Activated CD4-positive, alpha-beta memory T cell treated with anti-CD3 and anti-CD28 coated beads, Interleukin-2, amount 10 ng/mL, durations not matched to agents 7 days and 5 days (primary cell): ENCODE measurements at places on chromosomes 1 and 21. TPM values are rescaled to one million over a fixed set of nuclear protein-coding genes. Genes with fewer than 3 reads are reported as not detected.

DNA sequence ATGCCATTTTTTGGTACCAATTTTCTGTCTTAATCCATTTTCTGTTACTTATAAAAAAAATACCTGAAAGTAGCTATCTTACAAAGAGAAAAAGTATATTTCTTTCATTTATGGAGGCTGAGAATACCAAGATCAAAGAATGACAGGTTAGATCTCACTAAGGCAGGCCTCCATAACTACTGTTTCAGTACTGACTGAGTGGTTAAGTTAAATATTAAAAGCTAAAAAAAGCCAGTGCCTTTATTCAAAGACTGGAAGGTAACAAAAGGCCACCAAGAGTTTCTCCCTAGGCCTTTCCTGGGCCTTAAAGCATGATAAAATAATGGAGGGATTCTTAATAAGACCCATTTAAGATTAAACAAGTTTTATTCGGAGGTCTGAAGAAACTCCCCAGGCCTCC is 687.7 kb upstream of the ADGRL4 start:
- DNase-seq: no peak

OTUD3 gene
- 7.6 TPM for total RNA-seq

DIPK1A gene
- 17.2 TPM for total RNA-seq

SETDB1 gene
- 51.5 TPM for total RNA-seq

DNA sequence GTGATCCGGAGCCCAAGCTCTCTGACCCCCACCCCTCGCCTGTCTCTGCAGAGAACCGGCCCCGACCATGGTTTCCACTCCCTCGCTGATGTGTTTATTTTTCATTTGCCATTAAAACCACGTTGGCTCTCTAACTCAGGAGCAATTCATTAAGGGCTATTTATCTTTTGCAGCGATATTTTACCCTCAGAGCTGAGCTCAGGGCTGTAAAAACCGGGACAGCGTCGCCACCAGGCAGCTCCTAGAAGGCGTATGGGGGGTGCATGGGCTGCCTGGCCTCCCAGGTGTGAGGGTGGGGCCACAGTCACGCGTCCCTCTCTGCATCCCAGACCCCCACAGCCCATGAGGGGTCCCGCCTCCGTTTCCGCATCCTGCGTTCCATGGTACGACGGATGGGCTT is 71.4 kb downstream of the PRDM16 start:
- DNase-seq: no peak

DNA sequence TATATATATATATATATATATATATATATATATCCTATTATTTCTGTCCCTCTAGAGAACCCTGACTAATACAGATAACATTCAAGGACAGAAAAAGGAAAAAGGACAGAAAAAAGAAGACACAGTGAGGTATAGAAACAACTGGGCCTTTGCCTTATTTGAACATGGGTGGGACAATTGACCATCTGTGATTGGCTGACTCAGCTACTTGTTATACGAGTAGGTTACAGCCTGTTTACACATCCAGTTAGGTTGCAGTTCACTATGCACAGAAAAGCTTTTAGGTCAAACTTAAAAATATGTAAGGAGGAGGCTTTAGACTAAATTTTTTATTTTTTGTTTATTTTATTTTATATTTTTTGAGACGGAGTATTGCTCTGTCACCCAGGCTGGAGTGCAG is 39.8 kb upstream of the RGS8 start:
- no peak for DNase-seq
